ENCODE measurements at places on chromosomes 12 and 14. TPM values are rescaled to one million over a fixed set of nuclear protein-coding genes. Genes with fewer than 3 reads are reported as not detected.

Gene STAB2
- not detected for polyA plus RNA-seq

Gene TPPP2
- not detected for polyA plus RNA-seq

Gene AVPR1A
- not detected for polyA plus RNA-seq

Gene LHX5
- polyA plus RNA-seq: not detected

Gene RASSF8
- 0.01 TPM for polyA plus RNA-seq

Gene WSCD2
- 1.1 TPM for polyA plus RNA-seq

Gene C3AR1
- 0.13 TPM for polyA plus RNA-seq

Gene RNASE4
- polyA plus RNA-seq: 1.8 TPM

Gene HOXC5
- polyA plus RNA-seq: not detected

Gene ZNF410
- 26.2 TPM for polyA plus RNA-seq

Gene CMKLR1
- 0.06 TPM for polyA plus RNA-seq

Gene CELA1
- polyA plus RNA-seq: not detected

Gene RNASE12
- polyA plus RNA-seq: not detected

Gene DNAJC22
- not detected for polyA plus RNA-seq

Gene NRL
- 7.0 TPM for polyA plus RNA-seq

Gene CFAP54
- 0.13 TPM for polyA plus RNA-seq

Gene MORN3
- 0.22 TPM for polyA plus RNA-seq

Gene PMCH
- polyA plus RNA-seq: not detected

Gene HOXC11
- not detected for polyA plus RNA-seq

Gene GPR65
- 8.7 TPM for polyA plus RNA-seq

Gene KCNJ8
- polyA plus RNA-seq: not detected

Gene SAMD15
- polyA plus RNA-seq: 0.03 TPM

Gene EPYC
- polyA plus RNA-seq: not detected

Gene TAS2R9
- not detected for polyA plus RNA-seq

Gene B4GALNT3
- polyA plus RNA-seq: 0.25 TPM

Gene VRK1
- 10.3 TPM for polyA plus RNA-seq

Gene FOXG1
- polyA plus RNA-seq: not detected

Gene RNASE7
- not detected for polyA plus RNA-seq

Gene FAM186B
- 0.13 TPM for polyA plus RNA-seq

Gene HVCN1
- 422 TPM for polyA plus RNA-seq

Gene C12orf60
- polyA plus RNA-seq: 0.25 TPM

Gene OAS1
- polyA plus RNA-seq: 39.8 TPM

Measured in B cell (primary cell).